PC-9 (cell line): ENCODE measurements at places on chromosomes 4 and X.

DNA sequence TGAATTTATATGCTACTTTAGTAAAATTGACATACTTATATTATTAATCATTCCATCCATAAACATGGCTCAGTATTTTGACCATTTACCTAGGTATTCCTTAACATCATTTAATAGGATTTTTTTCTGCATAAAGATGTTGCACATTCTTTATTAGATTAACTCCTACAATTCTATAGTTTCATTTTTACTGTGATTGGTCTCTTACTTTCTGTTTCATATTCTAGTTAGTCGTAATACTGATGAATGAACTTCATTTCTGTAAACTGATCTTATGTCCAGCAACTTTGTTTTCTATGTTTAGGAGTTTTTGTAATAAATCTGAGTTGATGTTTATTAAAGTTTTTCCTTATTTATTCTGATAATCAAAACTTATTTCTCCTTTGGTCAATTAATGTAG lies 278.2 kb upstream of the CXXC4 start:
- no peak for DNase-seq

GRCh38 chr4:77015390-77015789 lies 60.4 kb downstream of the CCNI start:
- DNase-seq = no peak

GRCh38 chr4:159142241-159142640 lies 39.4 kb downstream of the RAPGEF2 start:
- DNase-seq = no peak

- no peak for DNase-seq
Observed at GRCh38 chr4:16067515-16067914, 16.3 kb downstream of the PROM1 start.

GRCh38 chr4:108717386-108717785 lies 45.5 kb downstream of the ETNPPL start:
- no peak for DNase-seq

DNA sequence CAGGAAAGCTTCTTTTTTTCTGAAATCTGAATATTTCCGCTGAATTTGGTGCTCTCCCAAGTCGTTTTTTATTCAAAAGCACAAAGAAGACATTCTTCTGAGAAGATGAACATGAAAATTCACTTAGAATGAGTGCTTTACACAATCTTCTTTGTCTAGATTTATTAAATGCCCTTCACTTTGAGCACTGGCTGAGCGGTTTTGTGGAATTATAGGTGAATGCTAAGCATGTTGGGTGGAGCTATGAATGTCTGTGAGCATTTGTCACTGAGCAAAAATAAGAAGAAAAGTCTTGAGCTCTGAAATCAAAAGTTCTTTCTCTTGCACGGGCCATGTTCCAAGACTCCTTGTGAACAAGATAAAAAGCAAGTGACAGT lies 13.1 kb downstream of the GASK1B start:
- no peak for DNase-seq

DNA sequence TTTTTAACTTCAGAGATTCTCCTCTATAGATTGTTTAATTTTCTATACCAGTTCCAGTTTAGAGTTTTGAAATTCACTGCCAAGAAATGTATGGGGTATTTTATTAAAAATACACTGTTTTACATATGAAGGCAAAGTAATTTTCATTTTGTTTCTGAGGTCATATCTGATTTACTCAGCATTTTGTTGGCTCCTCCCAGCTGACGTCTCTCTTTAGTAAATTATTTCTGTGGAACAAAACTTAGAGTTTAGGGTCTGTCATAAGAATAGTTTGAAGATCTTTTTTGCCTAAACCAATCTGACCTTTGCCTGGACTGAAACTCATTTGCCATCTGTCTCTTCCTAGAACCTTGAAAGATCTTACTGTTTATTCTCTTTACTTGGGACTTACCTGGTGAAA lies 16.9 kb downstream of the FNIP2 start:
- no peak for DNase-seq

- no peak for DNase-seq
Observed at GRCh38 chr4:39353478-39354253, 12.5 kb downstream of the RFC1 start.

DNA sequence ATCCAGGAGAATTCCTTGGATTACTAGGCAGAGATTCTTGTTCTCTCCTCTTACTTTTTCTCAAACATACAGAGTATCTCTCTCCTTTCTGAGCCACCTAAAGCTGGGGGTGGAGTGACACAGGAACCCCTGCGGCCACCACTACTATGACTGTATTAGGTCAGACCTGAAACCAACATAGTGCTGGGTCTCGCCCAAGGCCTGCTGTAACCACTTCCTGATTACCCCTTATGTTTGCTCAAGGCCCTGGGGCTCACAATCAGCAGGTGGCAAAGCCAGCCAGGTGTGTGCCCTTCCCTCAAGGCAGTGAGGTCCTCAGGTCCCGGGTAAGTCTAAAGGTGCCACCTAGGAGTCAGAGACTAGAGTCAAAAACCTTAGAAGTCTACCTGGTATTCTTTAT lies 166.4 kb downstream of the PARM1 start:
- DNase-seq = peak; percentile 91

DNA sequence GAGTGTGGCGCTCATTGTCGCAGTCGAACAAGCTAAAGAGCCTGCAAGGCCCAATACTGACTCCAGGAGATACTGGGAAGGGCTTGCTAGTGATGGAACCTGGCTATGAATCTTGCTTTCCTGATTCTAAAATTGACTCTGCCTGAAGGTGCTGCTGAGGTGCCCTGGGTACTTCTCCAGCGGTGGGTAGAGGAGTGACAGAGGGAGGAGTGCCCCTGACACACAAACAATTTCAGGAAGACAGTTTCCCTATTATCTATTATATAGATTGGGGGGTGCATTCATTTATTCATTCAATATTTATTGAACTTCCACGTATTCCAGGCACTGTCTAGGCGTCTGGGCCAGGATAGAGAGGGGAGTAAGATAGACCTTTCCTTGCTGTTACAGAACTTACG lies 339.2 kb upstream of the GATB start:
- DNase-seq = no peak

DNA sequence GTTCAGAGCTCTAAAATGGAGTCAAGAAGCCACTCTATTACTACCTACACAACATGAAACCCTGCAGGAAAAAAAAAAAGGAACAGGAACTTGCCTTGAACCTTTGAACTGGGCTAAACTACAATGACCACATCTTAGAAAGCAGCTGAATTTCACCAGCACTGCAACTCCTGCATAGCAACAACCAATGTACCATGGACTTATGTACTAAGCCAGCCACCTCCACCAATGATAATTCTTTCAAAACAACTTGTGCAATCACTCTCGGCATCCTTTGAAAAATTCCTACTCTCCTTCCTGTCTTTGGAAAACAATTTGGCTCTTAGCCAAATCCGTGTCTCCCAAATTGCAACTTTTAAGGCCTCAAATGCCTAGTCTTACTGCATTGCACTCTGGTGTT lies 26.8 kb upstream of the FMR1 start:
- DNase-seq = no peak

DNA sequence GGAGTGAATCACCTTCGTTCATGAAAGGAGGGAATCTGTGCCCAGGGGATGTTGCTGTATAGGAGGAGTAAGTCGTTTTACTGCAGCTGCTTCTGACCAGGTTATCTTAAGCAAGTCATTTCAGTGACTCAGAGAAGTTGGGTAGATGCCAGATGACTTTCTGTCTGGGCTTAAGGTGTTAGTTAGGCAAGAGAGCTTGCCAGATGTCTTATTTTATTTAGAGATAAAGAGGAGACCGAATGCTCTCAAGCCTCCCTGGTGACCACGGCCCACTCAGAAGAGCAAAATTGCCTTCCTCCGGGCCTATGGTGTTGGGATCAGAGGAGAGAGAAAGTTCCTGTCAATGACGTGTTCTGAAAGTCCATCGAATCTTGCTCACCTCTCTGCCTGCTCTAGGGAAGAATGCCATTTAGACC lies 16.3 kb upstream of the ZNF827 start:
- DNase-seq = peak; percentile 90

GRCh38 chr4:145484225-145484846 lies 2.7 kb downstream of the SMAD1 start:
- no peak for DNase-seq

GRCh38 chr4:183599690-183600089 lies 59.3 kb downstream of the RWDD4 start:
- no peak for DNase-seq

DNA sequence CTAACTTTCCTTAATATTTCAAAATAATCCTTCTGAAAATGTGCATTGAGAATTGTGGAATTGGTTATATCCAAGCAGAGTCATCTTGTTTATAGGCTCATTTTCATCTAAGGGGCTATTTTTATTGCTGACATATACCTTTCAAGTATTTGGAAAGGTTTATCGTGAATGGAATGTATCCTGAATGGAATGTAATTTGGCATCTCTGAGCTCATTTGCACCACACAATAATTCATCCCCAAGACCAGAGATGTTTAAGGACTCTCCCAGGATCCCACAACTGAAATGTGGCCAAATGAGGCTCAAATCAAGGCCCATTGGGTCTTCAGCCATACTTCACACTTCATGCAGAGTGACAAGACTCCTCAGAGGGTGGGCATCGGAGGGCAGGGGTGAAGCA lies 7.5 kb upstream of the SETD7 start:
- no peak for DNase-seq

DNA sequence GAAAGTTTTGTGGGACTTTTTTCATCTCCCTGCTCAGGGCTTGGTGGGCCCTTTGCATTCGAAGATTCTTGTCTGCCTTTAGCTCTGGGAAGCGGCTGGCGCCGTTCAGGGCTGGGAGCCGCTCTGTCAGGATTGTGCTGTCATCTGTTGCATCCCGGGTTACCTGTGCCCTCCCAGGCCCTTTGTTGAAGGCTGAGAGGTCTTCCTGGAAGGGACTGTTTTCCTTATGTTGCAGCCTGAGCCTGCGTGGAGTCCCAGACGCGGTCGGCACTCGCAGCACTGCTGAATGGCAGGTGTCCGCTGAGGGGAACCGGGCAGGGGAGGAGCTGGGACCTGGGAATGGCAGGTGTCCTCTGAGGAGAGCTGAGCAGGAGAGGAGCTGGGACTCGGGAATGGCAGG lies 15.9 kb downstream of the RGS12 start:
- no peak for DNase-seq

- peak; percentile 40 for DNase-seq
Observed at GRCh38 chr4:73446336-73446938, 10.4 kb downstream of the AFP start.

GRCh38 chr4:168646001-168646768 lies 149.3 kb downstream of the PALLD start:
- DNase-seq = no peak

DNA sequence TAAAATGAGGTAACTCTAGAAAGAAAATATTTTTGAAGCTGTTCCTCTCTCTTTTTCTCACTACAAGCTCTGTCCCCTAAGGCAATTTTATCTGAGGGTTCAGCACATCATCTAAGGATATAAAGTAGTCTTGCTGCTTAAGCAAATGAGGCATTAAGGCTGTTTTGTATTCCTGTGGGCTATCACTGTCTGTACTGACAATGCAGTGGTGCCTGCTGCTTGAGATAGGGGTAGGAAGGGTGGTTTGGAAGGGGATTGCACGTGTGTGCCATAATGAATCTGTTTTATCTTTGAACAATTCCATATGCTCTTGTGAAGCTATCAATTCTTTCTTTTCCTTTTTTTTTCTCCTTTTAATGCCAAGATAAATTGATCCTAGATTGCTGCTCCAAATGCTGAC lies 128.0 kb upstream of the ATOH1 start:
- DNase-seq = no peak

DNA sequence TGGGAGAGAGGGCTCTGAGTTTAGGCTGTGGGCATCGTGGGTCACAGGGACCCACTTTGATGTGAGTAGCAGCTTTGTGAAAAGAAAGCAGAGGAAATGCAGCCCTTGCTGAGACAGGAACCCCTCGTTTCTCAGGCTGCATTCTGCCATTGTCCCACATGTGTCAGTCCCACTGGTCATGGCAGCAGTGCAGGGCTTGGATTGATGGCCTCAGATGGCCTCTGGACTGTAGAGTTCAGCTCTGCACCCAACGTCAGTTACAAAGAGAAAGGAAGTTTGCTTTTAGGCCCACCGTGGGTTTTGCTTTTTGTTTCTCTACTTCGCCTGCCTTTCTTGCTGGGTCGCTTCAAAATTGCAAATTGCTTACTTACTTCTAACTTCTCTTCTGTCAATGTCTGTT lies 248.3 kb upstream of the KLF3 start:
- DNase-seq = no peak

DNA sequence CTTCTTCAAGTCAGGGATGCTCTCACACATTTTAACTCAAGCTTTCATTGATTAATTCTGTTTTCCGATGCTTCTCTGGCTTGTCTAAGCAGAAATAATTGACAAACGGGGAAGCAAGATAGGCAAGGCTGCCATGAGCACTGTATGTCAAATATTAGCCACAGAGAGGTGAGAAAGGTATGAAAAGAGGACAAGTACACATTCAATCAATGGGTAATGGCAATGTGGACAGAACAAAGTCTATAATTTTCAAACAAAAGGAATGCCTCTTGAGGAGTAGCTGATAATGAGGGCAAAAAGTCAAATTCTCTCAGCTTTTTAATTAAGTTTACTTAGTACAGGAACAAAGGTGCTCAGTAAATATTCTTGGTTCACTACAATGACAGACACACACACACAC lies 19.6 kb downstream of the COX7B2 start:
- no peak for DNase-seq

DNA sequence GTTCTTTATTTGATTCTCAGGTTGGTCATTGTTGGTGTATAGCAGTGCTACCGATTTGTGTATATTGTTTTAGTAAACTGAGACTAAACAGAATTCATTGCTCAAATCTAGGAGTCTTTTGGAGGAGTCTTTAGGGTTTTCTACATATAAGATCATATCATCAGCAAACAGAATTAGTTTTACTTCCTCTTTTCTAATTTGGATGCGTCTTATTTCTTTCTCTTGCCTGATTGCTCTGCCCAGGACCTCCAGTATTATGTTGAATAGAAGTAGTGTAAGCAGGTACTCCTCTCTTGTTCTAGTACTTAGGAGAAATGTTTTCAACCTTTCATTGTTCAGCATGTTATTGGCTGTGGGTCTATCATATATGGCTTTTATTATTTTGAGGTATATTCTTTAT lies 92.6 kb downstream of the IQCM start:
- no peak for DNase-seq

DNA sequence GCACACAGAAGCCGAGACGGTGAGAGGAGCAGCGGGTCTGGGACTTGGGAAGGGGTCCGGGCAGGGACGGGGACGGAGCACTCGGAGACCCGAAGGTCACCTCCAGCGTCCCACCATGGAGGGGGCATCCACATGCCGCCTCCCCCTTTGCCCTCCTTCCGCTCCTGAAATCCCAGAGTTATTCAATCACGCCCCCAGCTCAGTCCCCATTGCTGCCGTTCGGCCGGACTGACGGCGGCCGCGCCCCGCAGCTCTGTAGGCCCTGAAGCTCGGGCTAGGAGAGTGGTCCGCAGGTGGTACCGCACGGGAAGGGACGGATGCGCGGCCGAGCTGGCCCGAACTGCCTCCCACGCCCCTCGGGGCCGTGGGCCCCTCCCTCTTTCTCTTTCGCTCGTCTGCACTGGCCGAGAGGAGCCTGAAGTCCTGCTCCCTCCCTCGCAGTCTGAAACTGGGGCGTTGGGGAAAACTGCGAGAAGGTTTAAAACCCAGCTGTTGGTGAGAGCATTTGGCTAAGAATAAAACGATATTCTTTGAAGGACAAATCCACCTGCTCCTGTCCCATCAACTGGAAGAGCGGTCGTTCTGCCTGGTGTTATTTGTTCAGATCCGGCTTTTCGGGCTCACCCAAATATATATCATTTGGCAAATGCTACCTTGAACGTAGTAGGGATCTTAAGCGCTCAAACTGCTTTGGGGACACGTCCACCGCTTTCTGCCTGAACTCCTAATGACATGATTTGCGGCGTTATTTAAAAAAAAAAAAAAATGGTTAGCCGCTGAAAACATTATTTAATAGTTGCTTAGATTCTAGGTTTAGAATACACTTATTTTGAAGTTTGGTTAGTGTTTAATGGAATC lies 719 bp downstream of the USO1 start:
- DNase-seq = peak; percentile 56
